CD4-positive, alpha-beta T cell treated with Interleukin-12 subunit alpha and Interleukin-12 subunit beta, for 1 hour (primary cell): ENCODE measurements at places on chromosomes 5 and 9.

- no peak for DNase-seq
Observed at GRCh38 chr9:122841501-122841900, 13.1 kb upstream of the PDCL start.

DNA sequence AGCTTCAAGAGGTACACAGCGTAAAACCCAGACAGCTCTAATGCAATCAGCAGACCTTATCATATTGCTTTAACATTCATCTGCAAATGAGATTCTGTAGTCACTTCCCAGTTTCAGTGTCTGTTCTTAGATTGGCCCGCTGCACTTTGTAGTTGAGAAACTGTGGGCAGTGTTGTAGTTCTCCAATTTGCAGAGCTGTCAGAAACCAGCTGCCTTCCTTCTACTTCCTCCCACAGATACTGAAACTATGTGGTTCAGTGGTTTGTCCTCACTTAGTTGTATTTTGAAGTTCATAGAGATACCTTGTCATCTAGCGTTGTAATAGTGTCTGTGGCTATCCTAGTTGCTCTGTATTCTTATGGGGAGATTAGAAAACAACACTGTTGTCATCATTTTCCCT, 39.6 kb upstream of the TRIM36 start:
- DNase-seq, result peak; percentile 51

DNA sequence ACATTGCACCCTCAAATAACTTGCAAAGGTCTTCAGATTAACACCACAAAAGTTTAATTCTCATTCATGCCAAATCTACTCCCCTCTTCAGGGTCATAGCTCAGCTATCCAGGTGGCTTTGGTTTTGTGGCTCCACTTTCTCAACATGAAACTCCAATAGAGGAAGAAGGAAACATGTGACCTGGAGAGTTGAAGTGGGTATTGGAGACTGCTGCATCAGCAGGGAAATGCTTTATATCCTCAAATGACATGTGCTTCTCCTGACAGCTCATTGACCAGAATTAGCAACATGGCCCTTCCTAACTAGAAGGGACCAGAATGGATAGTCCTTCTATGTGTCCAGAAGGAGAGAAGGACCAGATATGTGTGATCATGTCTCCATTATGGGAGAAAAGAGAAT, 73.6 kb downstream of the TLR4 start:
- DNase-seq, result no peak

DNA sequence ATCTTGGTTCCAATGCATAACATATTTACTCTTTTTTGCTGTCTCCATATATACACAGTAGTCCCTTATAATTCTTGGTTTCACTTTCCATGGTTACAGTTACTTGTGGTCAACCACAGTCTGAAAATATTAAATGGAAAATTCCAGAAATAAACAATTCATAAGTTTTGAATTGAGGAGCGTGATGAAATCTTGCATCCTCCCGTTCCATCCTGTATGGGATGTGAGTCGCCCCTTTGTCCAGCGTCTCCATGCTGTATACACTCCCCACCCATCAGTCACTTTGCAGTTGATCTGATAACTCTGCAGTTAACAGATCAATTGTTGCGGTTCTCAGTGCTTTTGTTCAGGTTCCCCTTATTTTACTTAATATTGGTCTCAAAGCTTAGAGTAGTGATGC, 11.5 kb upstream of the FAF2 start:
- DNase-seq, result peak; percentile 7

DNA sequence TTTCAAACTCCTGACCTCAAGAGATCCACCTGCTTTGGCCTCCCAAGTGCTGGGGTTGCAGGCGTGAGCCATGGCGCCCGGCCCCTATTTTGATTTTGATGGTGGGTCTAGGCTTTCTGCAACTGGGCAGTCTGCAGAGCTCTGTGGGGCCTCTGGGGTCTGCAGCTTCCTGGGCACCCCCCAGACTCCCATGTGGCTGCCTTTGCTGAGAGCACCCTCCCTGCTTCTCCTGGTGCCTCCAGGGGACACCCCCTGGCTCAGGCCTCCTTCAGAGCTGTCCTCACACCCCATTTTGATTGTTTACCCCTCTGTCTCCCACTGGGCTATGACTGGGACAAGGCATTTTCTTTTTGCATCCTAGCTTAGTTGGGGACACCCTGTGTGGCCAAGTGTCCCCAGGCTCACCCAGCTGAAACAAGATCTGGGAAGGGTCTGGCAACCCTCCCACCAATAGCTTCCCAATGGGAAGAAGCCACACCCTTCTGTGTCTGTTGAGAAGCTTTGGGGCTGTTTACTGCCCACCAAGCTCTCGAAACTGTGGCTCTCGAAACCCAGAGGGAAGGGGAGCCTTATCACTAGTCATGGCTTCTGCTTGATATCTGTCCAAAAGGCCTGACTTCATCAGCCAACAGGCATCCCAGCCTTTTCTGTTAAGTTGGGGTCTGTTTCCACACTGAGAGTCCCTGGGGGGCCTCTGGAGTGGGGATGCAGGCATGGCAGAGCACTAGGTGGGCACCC, 204.4 kb upstream of the IER5L start:
- DNase-seq, result no peak

GRCh38 chr5:15549961-15550360, 50.0 kb downstream of the FBXL7 start:
- no peak for DNase-seq

GRCh38 chr5:61267116-61267515, 64.9 kb upstream of the ZSWIM6 start:
- no peak for DNase-seq

DNA sequence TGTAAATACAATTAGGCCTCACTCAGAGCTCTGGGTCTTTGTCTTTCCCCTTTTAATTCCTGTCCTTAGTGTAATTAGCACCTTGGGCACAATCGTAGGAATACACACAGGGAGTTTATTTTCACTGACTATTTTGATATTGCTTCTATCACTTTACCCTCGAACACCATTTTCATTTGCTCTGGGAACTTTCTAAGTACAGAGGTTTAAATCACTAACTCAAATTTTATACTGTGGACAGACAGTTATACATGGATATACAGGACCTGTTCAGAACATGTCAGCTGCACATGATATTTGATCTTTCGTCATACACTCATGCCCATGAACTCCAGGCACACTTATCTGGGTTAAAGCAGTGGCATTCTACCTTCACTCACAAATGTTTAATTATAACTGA, 217.8 kb upstream of the TMEM161B start:
- no peak for DNase-seq

GRCh38 chr5:107446972-107447371, 223.8 kb downstream of the EFNA5 start:
- no peak for DNase-seq

DNA sequence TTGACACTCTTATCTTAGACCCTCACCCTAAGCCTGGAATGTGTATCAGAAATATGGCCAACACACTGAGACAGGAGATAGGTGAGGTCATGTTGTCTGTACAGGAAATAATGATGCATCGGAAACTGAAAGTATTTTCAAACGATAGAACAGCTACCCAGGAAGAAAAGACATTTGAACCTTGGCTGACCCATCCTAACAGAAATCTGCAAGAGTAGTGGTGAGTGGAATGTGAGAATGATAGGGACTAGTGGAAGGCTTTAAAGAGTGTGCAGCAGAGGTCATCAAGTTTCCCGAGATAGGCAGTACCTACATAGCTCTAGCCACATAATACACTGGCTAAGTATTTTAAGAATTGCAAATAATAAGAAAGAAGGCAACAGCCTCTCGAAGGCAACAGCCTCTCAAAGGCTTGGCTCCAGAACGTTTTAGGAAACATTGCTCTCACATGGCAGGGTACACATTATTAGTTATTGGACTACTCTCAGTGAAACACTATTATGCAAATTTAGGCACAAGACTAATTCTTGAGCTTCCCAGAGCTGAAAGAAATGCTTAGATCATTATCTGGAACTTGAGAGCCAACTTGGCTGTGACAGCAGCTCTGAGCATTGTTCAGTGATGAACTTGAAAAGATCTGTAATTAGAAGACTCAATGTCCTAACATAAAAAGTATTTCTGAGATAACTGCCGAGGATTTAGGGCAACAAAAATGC, 133.1 kb upstream of the FBXL7 start:
- no peak for DNase-seq

GRCh38 chr9:135010921-135011320, 76.5 kb upstream of the OLFM1 start:
- DNase-seq, result no peak

- DNase-seq, result no peak
Observed at GRCh38 chr5:73213566-73213998, 40.6 kb downstream of the TMEM174 start.

GRCh38 chr5:54758038-54758437, 227.4 kb downstream of the ESM1 start:
- DNase-seq, result no peak

DNA sequence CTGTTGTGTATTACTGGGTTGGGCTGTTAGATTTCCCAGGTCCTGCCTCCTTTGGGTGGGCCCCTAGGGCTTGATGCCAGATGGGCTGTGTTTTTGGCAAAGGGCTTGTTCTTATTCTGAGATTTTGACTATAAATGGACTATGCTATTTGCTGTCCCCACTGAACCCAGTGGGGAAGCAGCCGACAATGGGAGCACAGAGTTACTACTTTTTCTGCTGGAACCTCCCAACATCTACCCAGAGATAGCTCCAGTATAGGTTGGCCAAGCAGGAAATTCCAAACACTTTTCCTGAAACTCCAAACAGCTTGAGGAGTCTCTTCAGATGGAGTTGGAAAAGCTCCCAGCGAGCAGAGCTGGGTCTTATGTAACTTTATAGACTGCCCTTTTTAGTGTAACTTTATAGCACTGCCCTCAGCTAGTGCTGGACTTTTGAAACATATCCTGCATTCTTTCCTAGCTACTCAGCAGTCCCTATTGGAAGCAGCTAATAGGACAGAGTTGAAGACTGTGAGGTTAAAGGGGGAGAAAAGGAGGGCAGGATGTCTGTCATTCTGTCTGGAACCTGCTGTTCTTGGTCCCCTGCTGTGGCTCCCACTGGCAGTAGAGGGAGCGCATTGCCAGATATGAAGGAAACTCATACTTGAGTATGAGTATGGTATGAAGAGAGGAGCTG, 21.0 kb downstream of the RUSC2 start:
- no peak for DNase-seq

- no peak for DNase-seq
Observed at GRCh38 chr5:160187091-160187490, 42.2 kb upstream of the FABP6 start.

GRCh38 chr5:160173-160510, 31.2 kb upstream of the LRRC14B start:
- DNase-seq, result no peak

DNA sequence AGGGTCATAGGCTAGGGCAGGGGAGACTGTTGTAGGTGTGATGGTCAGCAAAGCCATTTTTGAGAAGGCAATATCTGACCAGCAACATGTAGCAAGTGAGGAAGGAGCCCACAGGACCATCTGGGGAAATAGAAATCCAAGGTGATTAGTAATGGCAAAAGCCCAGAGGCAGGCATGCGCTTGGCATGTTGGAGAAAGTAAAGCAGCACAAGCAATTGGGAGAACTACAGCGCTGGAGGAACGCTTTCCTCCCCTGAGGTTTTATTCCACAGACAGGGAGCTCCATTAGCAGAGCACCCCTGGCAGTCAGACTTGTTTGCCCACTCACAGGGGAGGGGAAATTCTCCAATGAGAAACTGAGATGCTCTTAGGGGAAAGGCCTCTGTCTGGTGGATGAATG, 54.8 kb upstream of the FOXB2 start:
- DNase-seq, result no peak
